ENCODE measurements at places on chromosomes 5 and 9.

GRCh38 chr5:176726746-176727527 lies 79.7 kb downstream of the TSPAN17 start:
- DNase-seq = no peak

GRCh38 chr9:130207241-130207992 lies 35.2 kb downstream of the NCS1 start:
- DNase-seq = no peak

GRCh38 chr9:27162045-27162444 lies 53.0 kb downstream of the TEK start:
- DNase-seq = peak; percentile 46

- DNase-seq = no peak
Observed at GRCh38 chr9:93139365-93140182, 5.5 kb upstream of the NINJ1 start.

DNA sequence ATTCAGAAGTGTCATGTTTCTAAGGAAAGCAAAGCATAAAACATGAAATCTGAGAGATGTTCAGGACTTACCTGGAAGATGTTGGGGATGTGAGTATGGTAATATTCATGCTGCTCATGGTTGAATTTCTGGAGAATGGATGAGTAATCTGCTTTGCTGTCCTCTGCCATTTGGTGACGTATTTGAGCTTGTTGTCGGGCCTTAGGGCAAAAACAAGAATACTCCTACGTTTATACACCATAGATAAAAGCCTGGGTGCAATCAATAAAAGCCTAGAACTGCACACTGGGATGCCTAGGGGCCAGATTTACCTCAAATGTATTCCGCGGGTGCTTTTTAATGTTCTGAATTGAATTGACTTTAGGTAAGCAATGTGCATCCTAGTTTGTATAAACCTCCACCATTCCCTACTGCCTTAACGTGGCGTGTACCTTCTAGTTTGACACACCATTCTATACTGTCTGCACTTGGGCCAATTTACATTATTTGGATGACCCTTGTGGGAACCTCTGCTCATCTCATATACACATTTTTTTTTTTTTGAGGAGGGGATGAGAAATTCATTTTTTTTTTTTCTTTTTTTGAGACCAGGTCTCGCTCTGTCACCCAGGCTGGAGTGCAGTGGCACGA lies 94.4 kb downstream of the USP20 start:
- no peak for DNase-seq

GRCh38 chr5:177982072-177982727 lies 13.8 kb downstream of the PROP1 start:
- peak; percentile 19 for DNase-seq

- DNase-seq = no peak
Observed at GRCh38 chr5:32953694-32954093, 242.6 kb downstream of the NPR3 start.

- no peak for DNase-seq
Observed at GRCh38 chr5:90472783-90473395, 1.7 kb downstream of the MBLAC2 start.

DNA sequence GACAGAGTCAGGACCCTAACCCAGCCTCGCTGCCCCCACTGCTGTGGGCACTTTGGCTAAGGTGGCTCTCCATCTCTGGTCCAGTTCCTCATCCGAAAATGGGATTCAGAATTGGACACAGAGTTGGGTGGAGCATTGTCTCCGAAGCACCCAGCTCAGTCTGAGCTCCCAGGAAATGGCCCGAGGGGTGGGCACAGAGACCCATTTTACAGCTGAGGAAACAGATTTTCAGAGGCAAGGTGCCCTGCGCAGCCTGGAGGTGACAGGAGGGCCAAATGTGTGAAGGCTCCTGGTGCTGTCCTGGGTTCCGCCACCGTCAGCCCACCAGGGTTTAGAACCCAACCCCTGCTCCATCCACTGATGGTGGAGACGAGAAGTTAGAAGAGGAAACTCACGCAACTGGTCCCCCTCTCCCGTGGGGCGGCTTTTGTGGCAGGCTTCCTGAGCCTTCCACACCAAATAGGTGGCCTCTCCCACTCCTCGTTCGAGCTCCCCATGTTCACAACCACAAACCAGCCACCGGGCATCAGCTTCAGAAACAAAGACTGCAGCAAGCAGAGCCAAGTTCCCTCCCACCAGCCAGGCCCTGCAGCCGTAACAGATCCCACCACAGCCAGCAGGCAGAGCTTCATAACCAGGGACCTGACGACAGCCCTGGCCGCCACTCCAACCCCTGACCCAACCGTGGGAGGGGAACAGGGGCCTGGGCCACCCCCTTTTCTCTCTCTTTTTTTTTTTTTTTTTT lies 90.9 kb upstream of the LMX1B start:
- DNase-seq = no peak

GRCh38 chr5:180137401-180138213 lies 66.0 kb upstream of the RNF130 start:
- no peak for DNase-seq

Measured in cardiac muscle cell (in vitro differentiated cells and primary cell).